ENCODE measurements at places on chromosomes 16 and 17.

- peak; percentile 76 for DNase-seq
Measured at GRCh38 chr17:45170931-45171337, 9.3 kb downstream of the HEXIM2 start.

- DNase-seq = no peak
Measured at GRCh38 chr16:88991813-88992350, 14.9 kb upstream of the CBFA2T3 start.

GRCh38 chr17:62965174-62965685 lies 805 bp upstream of the TANC2 start:
- no peak for DNase-seq

DNA sequence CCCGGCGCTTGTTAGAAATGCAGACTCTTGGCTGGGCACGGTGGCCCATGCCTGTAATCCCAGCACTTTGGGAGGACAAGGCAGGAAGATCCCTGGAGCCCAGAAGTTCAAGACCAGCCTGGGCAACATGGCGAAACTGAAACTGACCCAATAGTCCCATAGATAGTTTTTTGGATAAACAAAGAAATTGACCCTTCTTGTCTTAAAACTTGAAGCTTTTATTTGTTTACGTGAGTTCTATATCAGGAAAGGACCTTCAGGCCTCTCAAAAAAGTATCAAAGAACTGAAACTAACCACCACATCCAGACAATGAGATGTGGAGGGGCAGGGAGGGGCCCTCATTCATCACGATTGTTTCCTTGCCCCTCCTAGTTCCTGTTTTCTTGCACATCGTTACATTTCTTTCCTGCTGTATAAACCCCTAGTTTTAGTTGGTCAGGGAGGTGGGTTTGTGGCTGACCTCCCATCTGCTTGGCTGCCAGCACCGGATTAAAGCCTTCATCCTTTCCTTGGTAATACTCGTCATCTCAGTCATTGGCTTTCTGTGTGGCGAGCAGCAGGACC lies 29.9 kb upstream of the PRM1 start:
- DNase-seq = peak; percentile 58

GRCh38 chr16:11691771-11692170 lies 23.5 kb downstream of the SNN start:
- DNase-seq = no peak

Data from iris pigment epithelial cell (primary cell).